ENCODE measurements at places on chromosomes 2 and 18. TPM values are rescaled to one million over a fixed set of nuclear protein-coding genes. Genes with fewer than 3 reads are reported as not detected.

- DNase-seq = no peak
Measured at GRCh38 chr2:70641263-70641784, 87.7 kb upstream of the TGFA start.

The ESPNL gene
- total RNA-seq = 0.35 TPM

The AMER3 gene
- total RNA-seq = not detected

DNA sequence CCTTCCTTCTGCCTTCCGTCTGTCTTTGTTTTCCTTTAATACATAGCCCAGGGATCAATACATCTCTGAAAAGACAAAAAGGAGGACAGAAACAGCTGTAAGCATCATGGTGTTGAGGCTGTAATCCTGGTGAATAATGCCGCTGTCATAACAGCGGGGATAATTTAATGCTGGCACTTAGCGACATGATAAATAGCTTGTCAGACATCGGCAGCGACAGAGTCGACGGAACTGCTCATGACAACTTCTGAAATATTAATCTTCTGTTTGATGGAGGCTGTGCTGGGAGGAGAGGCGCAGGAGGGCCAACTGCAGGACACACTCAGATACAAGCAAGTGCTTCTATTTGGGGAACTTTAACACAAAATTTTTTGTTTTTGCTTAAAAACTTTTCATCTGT lies 602.2 kb downstream of the GALR1 start:
- no peak for DNase-seq

The PDCD1 gene
- total RNA-seq = not detected

The ZSCAN30 gene
- 6.8 TPM for total RNA-seq
